ENCODE measurements at places on chromosomes 11 and 22.

DNA sequence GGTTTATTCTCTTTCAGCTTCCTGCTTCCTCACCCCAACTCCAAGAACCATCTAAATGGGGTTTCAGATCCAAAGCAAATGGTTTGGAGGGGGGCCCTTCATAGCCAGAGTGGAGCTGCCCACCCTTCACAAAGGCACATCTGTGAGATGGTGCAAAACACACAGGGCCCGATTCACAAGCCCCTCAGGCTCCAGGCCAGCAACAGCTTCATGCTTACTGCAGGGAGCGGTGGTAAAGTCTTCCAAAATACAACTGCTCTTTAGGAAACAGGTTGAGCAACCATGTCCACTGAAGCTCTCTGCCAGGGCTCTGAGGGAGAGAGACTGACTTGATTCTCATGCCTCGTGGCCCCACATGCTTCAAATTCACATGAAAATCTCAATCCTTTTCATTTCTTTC is 213.0 kb upstream of the NARS2 start:
- DNase-seq: no peak

DNA sequence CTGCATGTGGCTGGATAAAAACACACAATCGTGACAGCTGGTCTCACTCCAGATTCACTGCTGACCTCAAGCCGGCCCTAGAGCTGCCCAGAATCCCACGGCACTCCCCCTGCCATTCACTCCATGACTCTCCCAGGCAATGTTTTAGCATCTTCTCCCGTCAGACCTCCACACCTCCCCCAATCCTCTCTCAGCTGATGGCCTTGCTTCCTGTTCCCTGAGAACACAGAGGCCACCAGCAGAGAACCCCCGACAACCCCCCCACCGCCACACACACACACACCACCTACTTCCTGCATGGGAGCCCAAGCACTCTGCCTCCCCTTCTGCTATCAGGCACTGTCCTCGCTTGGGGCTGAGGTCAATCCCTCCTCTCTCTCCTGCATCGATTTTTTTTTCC is 9.3 kb downstream of the TNKS1BP1 start:
- DNase-seq: peak; percentile 53

DNA sequence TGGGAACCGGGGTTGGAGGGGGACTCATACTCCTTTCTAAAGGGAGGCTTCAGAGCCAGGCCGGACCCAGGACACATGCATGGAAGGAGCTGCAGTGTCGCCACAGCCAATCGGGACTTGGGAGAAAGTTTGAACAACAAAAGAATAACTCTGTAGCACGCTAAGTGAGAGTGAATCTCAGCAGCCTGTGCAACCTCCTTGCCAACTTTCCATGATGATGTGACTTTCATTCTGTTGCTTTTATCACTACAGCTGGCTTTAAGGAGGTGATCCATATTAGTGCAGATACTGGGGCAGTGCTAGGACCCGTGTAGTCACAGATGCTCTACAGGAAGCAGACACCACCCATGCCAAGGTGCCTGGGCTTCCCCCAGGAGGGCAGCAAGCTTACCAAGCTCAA is 157.3 kb downstream of the MPPED1 start:
- DNase-seq: no peak

DNA sequence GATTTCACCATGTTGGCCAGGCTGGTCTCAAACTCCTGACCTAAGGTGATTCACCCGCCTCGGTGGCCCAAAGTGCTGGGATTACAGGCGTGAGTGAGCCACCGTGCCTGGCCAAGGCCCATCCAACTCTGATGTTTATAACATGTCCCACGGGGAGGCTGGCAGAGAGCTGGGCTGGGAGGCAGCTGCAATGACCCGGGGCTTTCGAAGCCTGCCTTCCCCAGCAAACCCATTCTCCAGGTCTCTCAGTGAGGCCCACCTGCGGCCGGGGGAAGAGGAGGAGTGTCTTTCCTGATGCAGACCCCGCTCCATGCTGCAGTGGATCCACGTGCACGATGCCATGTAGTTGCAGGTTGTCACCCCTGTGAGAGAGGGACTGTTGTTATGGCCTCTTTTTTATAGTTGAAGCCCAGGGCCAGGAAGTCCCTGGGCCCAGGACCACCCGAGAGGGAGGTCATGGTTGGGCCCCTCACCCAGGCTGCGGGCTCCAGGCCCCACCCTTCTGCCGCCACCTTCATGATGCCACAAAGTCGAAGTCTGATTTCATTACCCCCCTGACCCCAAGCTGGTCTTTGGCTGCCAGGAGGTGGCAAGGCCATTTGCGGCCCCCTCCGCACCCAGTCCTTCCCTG is 38.3 kb downstream of the KCNJ4 start:
- DNase-seq: no peak

- no peak for DNase-seq
Observed at GRCh38 chr11:12239804-12240371, 129.5 kb downstream of the MICAL2 start.

Measured in WERI-Rb-1 (cell line).